ENCODE measurements at places on chromosomes 1 and 21. TPM values are rescaled to one million over a fixed set of nuclear protein-coding genes. Genes with fewer than 3 reads are reported as not detected.
A peak's percentile ranks its signal among the peaks of the same experiment; 100 is the strongest.

GRCh38 chr1:22296701-22297591 is 154.0 kb upstream of the WNT4 start:
- DNase-seq: peak; percentile 11

DNA sequence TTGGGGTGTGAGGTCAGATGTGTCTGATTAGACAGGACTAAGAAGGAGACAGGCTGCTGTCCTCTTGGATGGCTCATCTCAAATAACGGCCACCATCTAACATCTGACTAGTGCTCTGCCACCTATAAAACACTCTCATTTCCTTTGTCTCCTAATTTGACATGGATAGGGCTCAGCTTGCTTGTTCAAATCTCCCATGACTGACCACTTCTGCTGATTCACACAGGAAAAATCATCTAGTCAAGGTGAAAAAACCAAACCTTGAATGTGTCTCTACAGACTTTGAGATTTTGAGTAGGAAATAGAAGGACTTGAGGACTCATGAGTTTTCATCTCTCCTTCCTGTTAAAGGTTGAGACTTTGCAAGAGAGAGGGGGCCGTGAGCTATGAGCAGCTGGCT is 150.6 kb downstream of the IER5 start:
- DNase-seq: no peak

DNA sequence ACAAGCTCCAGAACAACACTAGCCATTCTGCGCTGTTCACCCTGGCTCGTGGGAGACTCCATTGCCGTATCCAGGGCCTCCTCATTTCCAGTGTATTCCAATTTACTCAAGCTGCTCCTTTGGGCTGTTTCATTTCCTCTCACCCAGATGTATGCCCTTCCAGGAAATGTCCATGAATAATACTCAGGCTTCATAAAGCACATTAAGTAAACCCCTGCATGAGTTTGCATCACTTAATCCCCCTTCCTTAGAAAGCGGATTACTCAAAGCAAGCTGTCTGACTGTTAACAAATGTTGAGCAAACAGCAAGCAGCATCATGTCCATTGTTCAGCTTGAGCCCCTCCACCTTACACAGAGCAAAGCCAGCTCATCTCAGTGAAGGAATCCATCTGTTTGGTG is 403.6 kb upstream of the PBX1 start:
- no peak for DNase-seq

DNA sequence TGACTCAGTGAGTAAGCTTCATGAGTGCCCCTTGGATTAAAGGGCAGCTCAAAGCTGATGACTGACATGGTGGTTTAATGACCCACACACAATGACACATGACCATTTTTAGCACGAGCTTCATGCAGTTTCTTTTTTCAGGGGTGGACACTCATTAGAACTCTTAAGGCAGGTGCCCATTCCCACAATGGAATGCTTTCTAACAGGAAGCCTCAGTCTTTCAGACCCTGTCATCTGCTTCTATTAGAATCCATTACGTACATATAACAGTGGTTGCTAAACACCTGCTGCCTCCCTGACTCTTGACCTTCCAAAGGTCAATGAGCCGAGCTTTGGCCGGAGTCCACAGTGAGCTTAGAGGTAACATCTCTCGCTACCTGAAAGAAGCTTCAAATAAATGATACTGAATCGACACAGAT is 27.4 kb downstream of the AKNAD1 start:
- DNase-seq: peak; percentile 47

Gene SMIM1
- total RNA-seq: 0.56 TPM

Gene EXTL1
- total RNA-seq: not detected

Gene SFN
- 0.70 TPM for total RNA-seq

Gene SLAMF8
- total RNA-seq: not detected

Gene ENAH
- total RNA-seq: 47.0 TPM

Data from dermis blood vessel endothelial cell (primary cell).